ENCODE measurements at places on chromosomes 12 and 14.

- DNase-seq = no peak
Observed at GRCh38 chr12:89756194-89756584, 47.6 kb upstream of the ATP2B1 start.

- DNase-seq = no peak
Observed at GRCh38 chr12:29278673-29279420, 102.1 kb downstream of the ERGIC2 start.

DNA sequence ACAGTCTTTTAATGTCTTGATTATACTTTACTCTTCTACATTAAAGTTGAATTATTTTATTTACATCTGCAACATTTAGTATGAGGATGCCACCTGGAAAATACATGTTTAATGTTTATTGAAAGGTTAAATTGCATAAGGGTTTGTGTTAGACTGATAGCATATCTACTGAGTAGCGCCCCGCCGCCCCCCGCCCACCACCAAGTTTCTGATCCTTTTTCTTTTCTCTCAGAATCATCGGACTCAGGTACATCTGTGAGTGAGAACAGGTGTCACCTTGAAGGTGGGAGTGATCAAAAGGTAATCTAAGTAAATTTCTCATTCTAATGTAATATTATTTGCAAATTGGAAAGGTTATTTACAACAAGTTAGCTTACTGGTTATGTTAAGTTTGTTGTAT lies 16.2 kb downstream of the MDM2 start:
- DNase-seq = no peak

GRCh38 chr14:22474730-22475351 lies 114.2 kb downstream of the DAD1 start:
- DNase-seq = no peak

DNA sequence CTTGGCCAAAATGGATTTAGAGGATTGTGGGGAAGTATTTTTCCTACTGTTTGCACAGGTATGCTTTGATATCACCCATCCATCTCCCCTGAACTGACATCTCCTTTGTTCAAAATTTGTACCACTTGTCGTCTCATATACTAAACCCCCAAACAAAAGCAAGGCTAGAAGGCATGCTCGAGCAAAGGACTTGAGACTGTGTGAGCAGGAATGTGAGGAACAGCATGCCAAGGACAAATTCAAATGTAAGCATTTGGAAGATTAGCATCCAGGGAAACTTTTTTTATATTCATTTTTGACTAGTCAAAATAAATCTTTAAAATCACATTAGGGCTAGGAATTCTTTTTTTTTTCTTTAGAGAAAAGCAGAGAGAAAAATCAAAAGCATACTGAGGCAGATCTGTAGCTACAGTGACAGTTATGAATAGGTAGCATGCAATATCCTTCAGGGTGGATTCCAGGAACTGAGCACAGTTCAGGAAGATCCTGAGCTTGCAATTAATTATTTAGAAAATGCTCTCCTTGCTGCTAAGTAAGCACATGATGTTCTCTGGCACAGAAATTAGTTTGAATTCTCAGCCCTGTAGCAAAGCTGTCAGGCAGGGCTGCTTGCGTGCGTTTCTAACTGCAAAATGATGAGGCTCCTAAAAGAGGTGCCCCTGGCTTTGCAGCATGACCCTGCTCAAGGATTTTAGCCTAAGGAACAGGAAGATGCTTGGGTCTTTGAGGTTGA lies 327.7 kb downstream of the LRIG3 start:
- no peak for DNase-seq

DNA sequence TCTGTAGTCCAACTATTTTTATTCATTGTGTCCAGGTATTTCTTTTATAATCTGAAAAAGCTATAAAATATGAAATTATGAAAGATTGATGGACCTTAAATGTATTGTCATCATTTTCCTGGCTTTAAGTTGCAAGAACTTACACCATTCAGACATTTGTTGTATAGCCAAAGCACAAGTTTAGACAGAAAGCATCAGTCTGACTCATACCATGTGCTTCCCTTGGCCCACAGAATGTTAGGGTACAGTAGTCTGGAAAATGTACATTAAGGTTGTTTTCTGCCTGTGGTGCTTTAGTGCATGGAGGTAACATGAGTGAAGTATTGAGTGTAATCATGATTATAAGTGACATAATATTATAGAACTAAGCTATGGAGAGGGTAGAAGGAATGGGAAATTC lies 1002.5 kb downstream of the BCL11B start:
- DNase-seq = no peak

DNA sequence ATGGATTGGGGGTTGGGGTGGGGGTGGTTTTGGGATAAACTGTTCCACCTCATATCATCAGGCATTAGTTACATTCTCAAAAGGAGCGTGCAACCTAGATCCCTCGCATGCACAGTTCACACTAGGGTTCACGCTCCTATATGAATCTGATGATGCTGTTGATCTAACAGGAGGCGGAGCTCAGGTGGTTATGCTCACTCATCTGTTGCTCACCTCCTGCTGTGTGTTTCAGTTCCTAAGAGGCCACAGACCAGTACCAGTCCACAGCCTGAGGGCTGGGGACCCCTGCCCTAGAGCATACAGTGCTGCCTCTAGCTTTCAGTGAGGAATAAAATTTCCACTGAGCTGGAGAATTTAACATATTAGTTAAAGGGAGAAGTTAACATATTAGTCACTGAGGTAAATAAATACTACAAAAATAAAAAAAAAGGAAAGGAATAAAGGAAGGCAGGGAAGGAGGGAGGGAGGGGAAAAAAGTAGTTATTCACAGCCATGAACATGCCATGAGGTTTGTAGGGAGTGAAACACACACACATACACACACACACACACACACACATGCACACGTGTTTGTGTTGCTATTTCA lies 612.7 kb upstream of the TBX3 start:
- DNase-seq = no peak

- no peak for DNase-seq
Observed at GRCh38 chr14:34078117-34078743, 127.4 kb upstream of the EGLN3 start.
